ENCODE measurements at places on chromosomes 2 and 18.

- no peak for DNase-seq
Observed at GRCh38 chr2:208300847-208301618, 35.0 kb downstream of the PIKFYVE start.

GRCh38 chr2:11220445-11220844 is 65.2 kb downstream of the SLC66A3 start:
- no peak for DNase-seq

DNA sequence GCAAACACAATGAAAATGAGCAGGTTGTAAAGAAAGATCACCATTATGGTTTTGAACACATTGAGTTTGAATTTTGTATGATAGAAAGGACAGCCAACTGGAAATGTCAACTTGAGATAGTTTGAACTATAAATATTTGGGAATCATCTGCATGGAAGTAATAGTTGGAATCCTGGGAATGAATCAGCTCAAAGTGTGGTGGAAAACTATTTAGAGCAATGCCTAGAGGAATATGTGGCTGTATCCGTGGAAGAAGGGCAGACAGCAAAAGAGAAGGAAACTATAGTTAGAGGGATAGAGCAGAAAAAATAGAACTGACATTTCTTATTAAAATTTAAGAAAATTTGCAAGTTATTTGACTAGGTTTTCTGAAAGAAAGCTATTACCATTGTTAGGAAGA is 112.5 kb upstream of the OTX1 start:
- no peak for DNase-seq

GRCh38 chr2:85698184-85698879 is 4.2 kb downstream of the GNLY start:
- DNase-seq, result no peak

- DNase-seq, result no peak
Observed at GRCh38 chr2:101521487-101521886, 46.6 kb upstream of the RFX8 start.

Measured in GM10248 (cell line).